ENCODE measurements at places on chromosomes 16 and 17. TPM values are rescaled to one million over a fixed set of nuclear protein-coding genes. Genes with fewer than 3 reads are reported as not detected.

The GPRC5B gene
- 34.0 TPM for total RNA-seq

The CD7 gene
- total RNA-seq = 0.07 TPM

The CRYBA1 gene
- not detected for total RNA-seq

The ACSM2A gene
- not detected for total RNA-seq

The C17orf107 gene
- total RNA-seq = 0.28 TPM

The SGSM2 gene
- 41.6 TPM for total RNA-seq

The TMEM114 gene
- total RNA-seq = not detected

The CTRB1 gene
- not detected for total RNA-seq

The HOXB4 gene
- total RNA-seq = 0.06 TPM

The TOM1L1 gene
- total RNA-seq = 34.4 TPM

The P3H4 gene
- 36.5 TPM for total RNA-seq

The WFDC1 gene
- not detected for total RNA-seq

The MILR1 gene
- total RNA-seq = 1.7 TPM

The SOX15 gene
- 0.34 TPM for total RNA-seq

The CA5A gene
- not detected for total RNA-seq

The PYY gene
- total RNA-seq = not detected

The TERB1 gene
- total RNA-seq = not detected

The BCL6B gene
- total RNA-seq = not detected

The ZNF830 gene
- 14.8 TPM for total RNA-seq

The ATP2C2 gene
- 0.10 TPM for total RNA-seq

The SAT2 gene
- 81.5 TPM for total RNA-seq

The NHLRC4 gene
- 0.19 TPM for total RNA-seq

The ZG16 gene
- not detected for total RNA-seq

The WFIKKN1 gene
- total RNA-seq = 0.23 TPM

The HBQ1 gene
- total RNA-seq = 8.2 TPM

The COX6A2 gene
- not detected for total RNA-seq

The ABCC11 gene
- total RNA-seq = 0.22 TPM

The CCL3 gene
- not detected for total RNA-seq

The TBC1D3B gene
- total RNA-seq = 2.9 TPM

The KRT33A gene
- total RNA-seq = not detected

The SLC6A2 gene
- total RNA-seq = not detected

The MRC2 gene
- total RNA-seq = 40.5 TPM

The ORAI3 gene
- total RNA-seq = 15.5 TPM

The CACNG1 gene
- not detected for total RNA-seq

The CSH1 gene
- total RNA-seq = not detected

The SLC52A1 gene
- total RNA-seq = 0.80 TPM
